NCI-H2171 treated with DMSO at 0.1 percent for 48 hours (cell line): ENCODE measurements at places on chromosomes 5 and 9.

- DNase-seq, result no peak
Observed at GRCh38 chr9:127078988-127079387, 43.4 kb downstream of the ANGPTL2 start.

GRCh38 chr5:35131723-35132122 is 84.0 kb upstream of the AGXT2 start:
- no peak for DNase-seq

GRCh38 chr9:120710110-120710981 is 3.9 kb downstream of the MEGF9 start:
- DNase-seq, result peak; percentile 61

DNA sequence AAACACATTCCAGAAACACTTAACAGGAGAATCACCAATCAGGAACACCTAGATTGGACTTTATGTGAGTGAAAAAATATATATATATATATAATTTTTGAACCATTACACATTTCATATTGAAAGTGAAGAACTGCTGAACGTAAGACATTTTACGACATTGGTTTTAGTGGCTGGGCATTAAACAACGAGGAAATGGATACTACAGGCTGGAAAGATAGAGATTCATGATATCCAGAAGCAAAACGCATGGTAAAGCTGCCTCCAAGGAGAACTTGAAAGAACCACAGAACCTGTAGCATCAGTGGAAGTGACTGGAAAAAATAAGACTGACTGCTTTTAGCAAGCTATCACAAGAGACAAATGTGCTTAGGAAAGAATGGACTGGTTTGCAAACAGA is 13.2 kb upstream of the NDUFS4 start:
- DNase-seq, result no peak

DNA sequence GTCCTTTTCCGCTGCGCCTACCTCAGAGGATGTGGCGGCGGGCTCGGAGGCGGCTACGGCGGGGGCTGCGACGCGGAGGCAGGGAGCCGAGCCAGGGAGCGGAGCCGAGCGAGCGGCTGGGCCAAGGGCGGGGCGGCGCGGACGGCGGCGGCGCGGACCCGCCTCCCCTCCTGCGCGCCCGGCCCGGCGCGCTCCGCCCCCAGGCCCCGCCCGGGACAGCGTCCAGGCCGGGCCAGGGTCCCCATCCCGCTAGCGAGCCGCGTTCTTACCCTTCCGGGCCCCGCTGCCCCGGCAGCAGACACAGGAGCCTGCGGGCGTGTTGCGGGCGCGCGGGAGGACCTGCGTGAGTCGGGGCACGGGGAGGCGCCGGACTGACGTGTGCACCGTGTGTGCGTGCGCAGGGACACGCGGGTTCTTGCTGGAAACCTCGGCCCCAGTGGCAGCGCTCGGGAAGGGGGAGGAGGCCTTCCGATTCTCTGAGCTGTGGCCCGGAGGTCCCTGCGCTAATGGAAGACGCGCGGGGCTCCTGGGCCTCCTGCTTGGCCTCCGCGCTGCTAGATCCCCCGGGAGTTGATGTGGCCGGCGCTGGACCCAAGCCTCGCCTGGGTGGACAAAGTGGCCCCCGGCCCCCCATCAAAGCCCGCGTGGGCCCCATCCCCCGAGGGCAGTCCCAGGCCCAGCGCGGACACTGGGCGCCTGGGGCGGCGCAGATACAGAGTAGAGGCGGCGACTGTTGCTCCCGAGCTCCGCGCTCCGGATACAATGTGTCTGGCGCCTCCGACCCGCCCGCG is at the start of gene VDAC1:
TSS of gene VDAC1 (minus strand) at position 350 of the 791 bp plus-strand sequence. CDS start 11,963 bp downstream, outside the sequence.
- peak; percentile 64 for DNase-seq

DNA sequence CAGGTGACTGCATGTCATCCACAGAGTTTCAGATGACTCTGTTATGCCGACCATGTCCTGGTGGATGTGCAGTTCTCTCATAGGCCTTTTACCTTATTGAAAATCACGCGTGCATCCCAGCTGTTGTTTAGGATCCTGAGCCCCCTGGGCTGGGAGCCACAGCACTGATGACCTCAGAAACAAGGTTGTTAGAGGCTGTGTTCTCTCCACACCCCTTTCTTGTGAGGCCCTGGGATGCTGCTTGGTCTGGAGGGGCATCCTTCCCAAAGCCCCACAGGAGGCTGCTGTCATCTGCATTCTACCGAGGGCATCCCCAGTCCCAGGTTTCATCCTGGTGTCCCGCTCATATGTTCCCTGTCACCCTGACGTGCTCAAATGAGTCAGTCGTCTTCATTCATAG is 76.5 kb upstream of the IRX4 start:
- no peak for DNase-seq

DNA sequence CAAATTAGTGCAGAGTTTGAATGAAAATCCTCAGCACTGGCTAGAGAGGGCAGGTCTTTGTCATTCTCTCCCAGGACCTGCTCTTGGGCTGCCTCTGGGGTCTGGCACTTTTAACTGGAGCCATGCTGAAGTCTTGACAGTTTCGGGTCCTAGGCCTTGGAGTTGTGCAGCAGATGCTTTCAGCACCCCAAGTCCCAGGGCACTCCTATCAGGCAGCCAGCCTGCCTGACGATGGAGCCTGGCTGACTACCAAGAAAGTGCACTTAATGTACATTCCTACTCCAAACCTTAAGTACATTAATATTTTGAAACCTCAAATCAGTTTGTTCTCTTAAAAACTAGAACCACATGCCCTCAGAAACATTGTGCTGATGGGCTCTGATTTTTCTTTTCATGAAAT is 69.3 kb upstream of the CXCL14 start:
- DNase-seq, result no peak

- DNase-seq, result no peak
Observed at GRCh38 chr9:109017061-109017460, 3.8 kb upstream of the CTNNAL1 start.

- no peak for DNase-seq
Observed at GRCh38 chr5:14773588-14773987, 98.0 kb downstream of the ANKH start.

- no peak for DNase-seq
Observed at GRCh38 chr9:6630502-6631206, 14.9 kb downstream of the GLDC start.

- peak; percentile 92 for DNase-seq
Observed at GRCh38 chr9:70133253-70134208, 89.9 kb downstream of the MAMDC2 start.

GRCh38 chr9:69130456-69131441 is 43.3 kb upstream of the TJP2 start:
- no peak for DNase-seq

DNA sequence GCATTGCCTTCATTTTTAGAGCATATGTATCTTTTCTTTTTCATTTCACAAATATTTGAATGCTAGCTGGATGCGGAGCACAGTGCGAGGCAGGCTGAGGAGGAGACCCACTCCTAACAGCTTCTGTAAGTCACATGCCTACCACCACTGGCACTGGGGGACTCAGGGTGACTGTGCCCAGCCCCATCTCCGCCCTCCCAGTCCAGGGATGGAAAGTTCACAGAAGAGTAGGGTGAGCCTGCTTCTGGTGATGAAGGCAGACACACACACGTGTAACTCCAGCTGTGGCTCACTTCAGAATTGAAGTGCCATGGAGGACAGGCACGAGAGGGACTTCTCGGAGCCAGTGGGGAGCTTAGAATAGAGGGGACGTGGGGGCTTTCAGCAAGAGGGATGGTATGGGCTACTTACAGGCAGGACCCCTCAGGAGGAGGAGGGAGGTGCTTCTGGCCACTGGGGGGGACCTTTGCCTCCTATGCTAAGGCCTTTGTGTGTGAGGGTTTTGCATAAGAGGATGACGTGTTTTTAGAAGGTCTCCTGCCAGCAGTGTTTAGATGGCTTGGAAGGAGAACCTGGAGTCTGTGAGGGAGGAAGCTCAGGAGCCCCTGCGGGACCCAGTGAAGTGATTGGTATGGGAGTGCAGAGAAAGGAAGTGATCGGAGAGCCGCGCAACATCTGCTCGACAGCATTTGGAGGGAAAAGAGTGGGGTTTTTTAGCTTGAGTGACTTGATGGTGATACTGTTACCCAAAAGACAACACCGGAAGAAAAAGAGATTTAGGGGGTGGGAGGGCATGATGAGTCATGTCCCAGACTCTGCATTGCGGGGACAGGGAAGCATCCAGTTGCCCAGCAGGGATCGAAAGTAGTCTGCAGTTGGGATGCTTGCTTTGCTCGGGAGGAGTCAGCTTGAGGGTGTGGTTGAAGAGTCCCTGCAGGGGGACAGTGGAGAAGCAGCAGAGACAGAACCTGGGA is 163.5 kb upstream of the OTULINL start:
- DNase-seq, result no peak

GRCh38 chr5:138641547-138642298 is 66.5 kb upstream of the HSPA9 start:
- no peak for DNase-seq

DNA sequence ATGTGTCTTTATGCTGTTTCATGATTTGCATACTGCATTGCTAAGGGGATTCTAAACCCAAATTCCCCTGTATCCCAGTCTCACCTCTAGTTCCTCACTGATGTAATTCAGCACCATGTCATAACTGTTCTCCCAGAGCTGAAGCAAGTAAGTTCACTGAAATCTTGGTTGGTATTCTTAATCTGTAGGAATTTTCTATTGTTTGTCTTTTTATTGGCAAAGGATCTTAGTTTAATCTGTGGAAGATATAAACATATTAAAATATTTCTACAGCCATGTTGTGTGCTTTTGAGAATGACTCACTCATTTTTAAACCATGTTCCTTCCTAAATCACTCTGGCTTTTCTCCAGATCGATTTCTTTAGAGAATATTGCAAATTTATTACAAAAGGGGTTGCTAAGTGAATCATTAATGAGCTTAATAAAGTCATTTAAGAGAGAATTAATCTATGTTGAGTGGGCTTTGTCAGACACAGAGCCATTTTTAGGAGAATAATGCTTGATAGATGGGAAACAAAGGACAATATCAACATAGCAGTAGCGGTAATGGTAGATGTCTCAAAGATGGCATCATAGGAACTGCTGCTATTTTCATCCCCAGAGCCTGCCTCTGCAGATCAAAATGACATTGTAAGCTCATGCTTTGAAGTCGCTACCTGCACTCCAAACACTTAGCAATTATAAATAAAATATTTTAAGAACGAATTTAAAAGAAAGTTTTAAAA is 110.0 kb downstream of the ENC1 start:
- no peak for DNase-seq

DNA sequence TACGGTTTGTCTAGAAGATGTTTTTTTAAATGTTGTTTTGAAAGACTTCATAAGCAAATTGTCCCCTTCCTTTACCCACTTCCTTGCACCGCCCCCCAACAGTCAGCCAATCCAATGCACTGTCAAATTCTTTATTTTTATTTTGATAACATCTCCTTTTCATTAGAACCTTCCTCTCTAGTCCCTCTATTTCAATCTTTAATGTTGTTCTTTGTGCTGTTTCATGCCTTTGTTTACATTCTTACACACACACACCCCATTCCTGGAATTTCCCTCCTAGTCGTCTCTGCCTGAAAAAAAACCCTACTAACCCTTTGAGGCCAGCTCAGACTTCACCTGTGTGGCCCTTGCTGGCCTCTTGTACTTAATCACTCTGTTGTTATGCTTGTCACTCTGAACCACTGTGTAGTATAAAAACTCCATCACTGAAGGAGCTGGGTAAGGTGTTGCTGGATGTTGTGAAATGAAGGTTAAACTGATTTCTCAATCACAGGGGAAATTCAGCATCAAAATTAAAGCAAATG is 133.4 kb downstream of the UGCG start:
- no peak for DNase-seq

DNA sequence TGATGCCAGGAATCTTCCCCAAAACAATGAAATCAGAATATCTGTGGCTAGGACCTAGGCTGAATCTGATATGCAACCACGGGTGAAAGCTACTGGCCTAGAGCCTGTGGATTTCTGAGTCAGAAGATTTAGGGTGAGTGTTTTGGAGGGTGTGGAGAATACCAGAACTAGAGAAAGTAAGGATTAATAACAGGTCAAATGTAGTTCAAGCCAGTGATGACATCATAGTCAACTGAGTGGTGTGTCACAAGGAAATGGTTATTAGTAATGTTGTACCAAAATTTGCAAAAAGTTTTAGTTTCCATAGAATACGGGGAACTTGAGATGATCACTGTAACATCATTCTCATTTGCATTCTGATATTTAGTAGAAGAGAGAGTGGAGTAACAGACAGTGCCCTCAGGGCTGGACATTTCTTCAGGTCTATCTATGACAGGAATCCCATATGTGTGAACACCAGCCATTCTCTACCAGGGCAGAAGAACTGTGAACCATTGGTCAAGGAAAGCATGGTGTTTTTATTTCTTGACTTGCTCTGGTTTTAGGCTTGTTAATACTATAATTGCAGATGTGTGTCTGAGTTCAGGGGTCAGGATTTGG is 3.7 kb downstream of the GALNT12 start:
- DNase-seq, result no peak

DNA sequence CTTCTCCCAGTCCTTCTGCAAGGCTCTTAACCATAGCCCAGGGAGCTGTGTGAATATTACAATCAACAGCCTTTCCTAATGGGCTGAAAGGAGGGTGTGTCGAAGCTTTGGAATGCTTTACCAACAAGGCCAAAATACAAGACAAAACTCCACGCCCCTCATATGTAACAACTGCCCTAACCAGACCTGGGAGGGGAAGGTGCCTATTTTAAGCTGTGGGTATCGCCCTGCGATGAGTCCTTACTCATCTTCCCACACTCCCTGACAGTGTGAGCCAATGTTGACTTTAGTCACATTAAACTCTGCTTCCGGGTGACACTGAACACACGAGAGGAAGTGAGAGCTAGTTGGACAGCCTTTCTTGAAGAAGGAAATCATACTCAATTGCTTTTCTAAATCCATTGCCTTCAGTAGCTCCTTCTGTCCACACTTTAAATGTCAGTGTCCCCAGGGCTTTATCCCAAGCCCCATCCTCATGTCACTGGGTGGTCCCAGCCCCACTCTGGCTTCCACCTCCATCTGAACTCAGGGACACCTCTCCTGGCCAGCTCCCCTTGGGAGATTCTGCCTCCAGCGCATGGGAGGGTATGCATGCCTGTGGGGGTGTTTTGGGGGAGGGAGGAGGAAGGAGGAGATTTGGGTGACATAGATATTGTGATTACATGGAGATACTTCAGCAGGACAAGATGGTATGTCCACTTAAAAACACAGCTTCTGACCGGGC is 6.5 kb upstream of the TBC1D9B start:
- no peak for DNase-seq

- peak; percentile 49 for DNase-seq
Observed at GRCh38 chr5:154811653-154812465, 38.5 kb downstream of the FAXDC2 start.

DNA sequence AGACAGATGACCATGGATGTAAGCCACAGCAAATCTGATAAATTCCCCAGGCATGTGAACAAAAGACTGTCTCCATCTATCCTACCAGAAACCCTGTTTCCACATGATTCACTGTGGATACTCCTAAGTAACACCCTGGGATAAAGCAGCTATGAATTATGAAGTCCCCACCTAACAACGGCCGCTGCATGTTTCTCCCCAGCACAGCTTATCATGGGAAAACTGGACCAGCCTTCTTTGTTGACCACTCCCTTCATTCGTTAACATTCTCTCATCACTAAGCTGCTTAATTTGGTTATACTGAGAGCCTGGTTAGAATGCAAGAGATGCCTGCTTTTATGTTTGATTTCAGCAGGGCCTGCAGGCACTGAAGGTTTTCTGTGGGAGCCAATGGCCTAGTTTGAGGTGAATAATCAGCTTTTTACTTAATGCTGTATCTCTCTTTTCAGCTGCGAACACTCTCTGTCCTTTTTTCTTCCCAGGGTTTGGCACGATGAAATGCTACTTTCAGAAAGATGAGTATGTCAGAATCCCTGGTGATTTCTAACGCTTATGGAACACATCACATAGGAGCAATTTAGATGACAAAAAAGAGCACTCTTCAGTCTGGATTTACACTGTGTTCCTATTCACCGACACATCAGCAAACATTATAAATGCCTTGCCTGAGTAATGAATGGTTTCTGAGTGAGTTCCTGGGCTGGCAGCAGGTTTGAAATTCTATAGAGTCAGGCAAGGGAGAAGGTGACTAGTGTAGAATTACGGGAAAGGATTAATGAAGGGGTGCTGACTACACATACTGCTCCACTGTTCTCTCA is 318.4 kb upstream of the ZNF608 start:
- peak; percentile 27 for DNase-seq
